Regular cardiac myocyte (primary cell): ENCODE measurements at places on chromosomes 12 and 14. TPM values are rescaled to one million over a fixed set of nuclear protein-coding genes. Genes with fewer than 3 reads are reported as not detected.

Gene FITM1
- total RNA-seq = not detected in 2 replicates

Gene SLC17A8
- not detected in 2 replicates for total RNA-seq

Gene VRTN
- not detected in 2 replicates for total RNA-seq

Gene GPR84
- not detected in 2 replicates for total RNA-seq

Gene RNASE1
- 0.96 and 5.4 TPM in 2 replicates for total RNA-seq

Gene RTN1
- total RNA-seq = under 0.01 and 0.19 TPM in 2 replicates

Gene P2RX2
- total RNA-seq = not detected in 2 replicates

Gene PTGDR
- 0.58 and 0.85 TPM in 2 replicates for total RNA-seq

Gene LRCOL1
- total RNA-seq = not detected in 2 replicates
